HEK293T (cell line): ENCODE measurements at places on chromosomes 2 and 18.

- no peak for DNase-seq
Measured at GRCh38 chr2:26612522-26613240, 28.5 kb downstream of the CIB4 start.

GRCh38 chr18:13470516-13471197 lies 252.1 kb downstream of the LDLRAD4 start:
- DNase-seq: no peak

DNA sequence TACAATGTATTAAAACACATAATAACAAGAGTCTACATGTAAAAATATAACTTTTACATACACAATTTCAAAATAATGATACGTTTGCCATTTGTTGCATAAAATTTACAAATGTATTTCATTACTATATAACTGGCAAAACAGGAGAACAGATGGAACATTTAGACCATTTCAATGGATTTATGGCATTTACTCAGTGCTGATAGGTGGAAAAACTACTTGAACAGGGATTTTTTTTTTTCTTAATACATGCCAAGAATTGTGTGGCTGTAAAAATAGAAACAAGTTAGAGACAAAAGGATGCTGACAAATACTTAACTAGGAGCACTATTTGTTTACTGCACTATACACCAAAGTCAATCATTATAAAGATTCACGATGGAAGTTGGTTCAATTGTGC lies 266.8 kb upstream of the CCDC68 start:
- DNase-seq: no peak

DNA sequence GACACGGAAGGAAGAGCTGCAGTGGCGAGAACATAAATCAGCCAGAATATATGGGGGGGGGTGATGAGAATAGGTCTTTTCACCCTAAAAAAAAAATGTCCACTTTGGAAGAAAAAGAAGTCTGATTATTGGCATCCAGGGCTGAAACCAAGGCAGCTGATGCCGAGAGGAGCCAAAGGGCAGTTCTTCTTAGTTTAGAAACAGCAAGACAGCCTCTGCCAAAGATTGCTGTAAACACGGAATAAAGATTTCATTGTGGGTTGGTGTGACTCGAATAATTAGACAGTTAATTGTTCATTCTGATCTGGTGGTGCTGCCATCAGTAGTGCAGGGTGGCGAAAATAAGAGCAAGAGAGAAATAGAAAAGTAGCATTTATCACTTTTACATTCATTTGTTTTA lies 3.5 kb downstream of the CDH20 start:
- no peak for DNase-seq

GRCh38 chr2:10620481-10620880 lies 69.3 kb downstream of the NOL10 start:
- no peak for DNase-seq

DNA sequence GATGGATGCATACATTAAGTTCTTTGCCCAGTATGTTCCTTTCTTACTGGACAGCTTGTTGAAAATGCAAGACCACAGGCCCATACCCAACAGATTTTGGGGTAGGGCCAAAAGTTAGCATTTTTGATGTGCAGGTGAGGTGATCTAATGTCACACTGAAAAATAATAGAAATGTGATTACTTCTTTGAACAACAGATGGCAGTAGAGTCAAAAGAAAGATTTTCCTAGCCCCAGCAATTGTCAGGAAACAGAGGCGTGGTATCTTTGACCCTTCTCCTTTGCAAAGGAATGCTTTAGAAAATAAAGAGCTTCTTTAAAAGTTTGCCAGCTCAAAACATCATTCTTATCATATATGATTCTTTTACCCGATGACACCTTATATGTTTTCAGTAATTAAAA lies 343.6 kb upstream of the SYT4 start:
- DNase-seq: peak; percentile 10

DNA sequence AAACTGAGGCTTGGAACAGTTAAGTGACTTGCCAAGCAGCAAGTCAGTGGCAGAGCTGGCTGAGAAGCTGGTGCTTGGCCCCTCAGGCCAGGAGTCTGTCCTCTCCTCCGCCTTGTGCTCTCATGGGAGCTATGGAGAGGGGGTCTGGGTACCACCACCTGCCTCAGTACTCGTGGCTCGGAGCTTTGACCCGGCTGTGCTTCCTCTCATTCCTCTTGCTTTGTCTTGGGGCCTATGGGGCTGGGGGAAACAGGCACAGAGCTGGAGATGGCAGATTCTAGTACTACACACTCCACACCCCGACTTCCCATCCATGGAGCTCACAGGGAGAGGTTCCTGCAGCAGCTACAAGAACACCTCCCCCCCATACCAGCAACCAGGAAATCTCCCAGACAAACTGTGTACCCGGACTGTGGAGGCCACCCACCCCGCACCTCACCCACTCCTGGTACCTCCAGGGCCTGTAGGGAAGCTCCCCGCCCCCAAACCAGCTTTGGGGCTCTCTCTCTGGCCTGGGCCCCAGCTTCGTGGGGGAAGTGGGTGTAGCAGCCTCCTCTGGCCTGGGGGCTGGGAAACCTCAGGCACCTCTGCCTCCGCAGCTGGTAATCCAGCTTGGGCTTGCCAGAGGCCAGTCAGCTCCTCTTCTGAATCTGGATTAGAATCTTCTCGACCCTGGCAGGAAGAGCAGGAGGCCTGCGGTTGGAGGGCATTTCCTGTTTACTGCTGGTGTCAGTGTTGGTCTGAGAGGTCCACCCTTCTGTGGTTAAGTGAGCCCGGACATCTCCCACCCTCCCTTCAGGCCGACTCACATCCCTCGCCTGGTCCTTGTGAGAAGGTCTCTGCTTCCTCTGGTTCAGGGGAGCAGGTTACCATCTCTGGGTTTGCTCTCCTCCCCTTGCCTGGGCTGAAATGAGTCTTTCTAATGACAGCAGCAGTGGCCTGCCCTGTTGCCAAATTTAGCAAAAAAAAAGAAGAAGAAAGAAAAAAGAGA lies 22.3 kb upstream of the RHOB start:
- no peak for DNase-seq

GRCh38 chr2:119333360-119333759 lies 33.3 kb downstream of the C2orf76 start:
- DNase-seq: no peak

GRCh38 chr2:65228263-65228750 lies 676 bp downstream of the ACTR2 start:
- DNase-seq: peak; percentile 13

- no peak for DNase-seq
Measured at GRCh38 chr2:221263573-221263972, 308.5 kb downstream of the EPHA4 start.

GRCh38 chr18:7711495-7711894 lies 144.4 kb downstream of the PTPRM start:
- DNase-seq: no peak

GRCh38 chr18:78704971-78705461 lies 274.6 kb upstream of the SALL3 start:
- DNase-seq: no peak

DNA sequence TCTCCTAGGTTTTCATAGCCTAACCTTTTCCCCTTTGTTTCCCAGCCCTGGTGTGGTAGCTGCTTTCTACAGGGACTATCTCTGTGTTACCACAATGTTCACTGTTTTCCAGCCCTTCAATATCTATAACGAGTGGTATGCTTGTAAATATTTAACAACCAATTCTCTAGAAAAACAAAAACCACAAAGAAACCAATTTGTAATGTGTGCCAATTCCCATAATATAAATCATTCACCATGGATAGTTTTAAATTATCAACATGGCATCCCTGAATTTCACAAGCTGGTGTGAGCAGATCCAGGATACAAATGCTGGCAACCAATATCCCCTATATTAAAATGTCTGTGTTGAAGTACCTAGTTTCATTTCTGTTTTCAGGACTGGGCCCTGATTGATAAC lies 207.5 kb upstream of the FBXO11 start:
- no peak for DNase-seq

DNA sequence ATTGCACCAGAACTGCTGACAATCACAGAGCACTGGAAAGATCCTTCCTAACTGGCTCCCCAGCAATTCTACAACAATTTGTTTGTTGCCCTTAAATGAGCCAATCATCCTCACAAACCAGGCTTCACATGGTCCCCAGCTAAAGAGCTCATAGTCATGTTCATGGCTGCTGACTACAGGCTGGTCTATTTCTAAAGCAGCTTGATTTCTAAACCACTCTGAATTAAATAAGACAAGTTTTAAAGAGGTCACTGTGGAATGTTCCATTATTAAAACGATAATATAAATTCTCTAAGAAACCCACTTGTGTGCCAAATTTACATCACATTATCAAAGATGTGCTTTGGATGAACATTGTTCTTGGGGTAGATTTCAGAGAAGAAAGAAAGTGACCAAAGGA lies 110.7 kb downstream of the COPS8 start:
- no peak for DNase-seq

GRCh38 chr2:3044587-3045317 lies 332.9 kb downstream of the EIPR1 start:
- no peak for DNase-seq

- no peak for DNase-seq
Measured at GRCh38 chr2:180707884-180708205, 272.6 kb upstream of the UBE2E3 start.

- DNase-seq: no peak
Measured at GRCh38 chr2:234869164-234869563, 82.7 kb upstream of the SH3BP4 start.

- no peak for DNase-seq
Measured at GRCh38 chr2:68726608-68727367, 7.8 kb upstream of the ARHGAP25 start.

DNA sequence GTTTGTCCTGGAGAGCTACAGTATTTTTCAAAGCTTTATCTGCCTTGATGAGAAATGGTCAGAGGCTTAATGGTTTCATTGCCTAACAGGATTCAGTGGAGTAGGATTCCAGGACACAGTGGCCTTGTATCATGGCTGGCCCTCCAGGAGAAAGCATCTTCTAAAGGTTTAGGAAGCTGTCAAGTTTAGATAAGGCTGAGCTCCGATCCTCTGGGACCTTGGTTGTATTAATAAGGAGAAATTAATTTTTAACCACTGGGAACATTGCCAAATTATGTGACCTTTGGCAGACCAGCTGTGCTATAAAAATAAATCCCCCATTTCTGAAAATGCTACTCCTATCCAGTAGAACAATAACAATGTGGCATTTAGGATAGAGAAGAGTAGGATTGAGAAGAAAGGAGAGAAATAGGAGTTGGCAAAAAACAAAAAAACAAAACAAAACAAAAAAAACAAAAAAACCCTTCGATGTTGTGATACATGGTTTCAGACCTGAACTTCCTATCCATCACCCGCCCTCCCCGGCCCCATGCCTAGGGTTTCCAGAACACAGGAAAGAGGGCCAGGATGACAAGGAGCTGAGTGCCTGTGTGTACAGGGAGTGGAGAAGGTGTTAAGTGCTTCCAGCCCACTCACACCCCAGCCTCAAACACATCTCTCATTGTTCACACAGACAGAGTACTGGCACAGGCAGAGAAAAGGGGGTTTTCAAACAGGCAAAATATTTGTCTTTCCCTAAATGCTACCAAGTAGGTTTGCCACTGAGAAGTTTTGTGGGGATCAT lies 6.3 kb downstream of the NRP2 start:
- DNase-seq: no peak

GRCh38 chr2:156476850-156477206 lies 40.6 kb downstream of the GPD2 start:
- no peak for DNase-seq

- no peak for DNase-seq
Measured at GRCh38 chr2:30886080-30886479, 78.8 kb upstream of the CAPN13 start.

- DNase-seq: no peak
Measured at GRCh38 chr2:222609381-222609780, 46.5 kb downstream of the FARSB start.

GRCh38 chr2:207682557-207682956 lies 28.9 kb upstream of the CCNYL1 start:
- no peak for DNase-seq

GRCh38 chr2:56714400-56714799 lies 530.6 kb downstream of the CCDC85A start:
- DNase-seq: no peak

GRCh38 chr2:191947235-191947634 lies 100.3 kb upstream of the CAVIN2 start:
- DNase-seq: no peak

GRCh38 chr2:117603060-117603459 lies 211.4 kb upstream of the DDX18 start:
- no peak for DNase-seq

DNA sequence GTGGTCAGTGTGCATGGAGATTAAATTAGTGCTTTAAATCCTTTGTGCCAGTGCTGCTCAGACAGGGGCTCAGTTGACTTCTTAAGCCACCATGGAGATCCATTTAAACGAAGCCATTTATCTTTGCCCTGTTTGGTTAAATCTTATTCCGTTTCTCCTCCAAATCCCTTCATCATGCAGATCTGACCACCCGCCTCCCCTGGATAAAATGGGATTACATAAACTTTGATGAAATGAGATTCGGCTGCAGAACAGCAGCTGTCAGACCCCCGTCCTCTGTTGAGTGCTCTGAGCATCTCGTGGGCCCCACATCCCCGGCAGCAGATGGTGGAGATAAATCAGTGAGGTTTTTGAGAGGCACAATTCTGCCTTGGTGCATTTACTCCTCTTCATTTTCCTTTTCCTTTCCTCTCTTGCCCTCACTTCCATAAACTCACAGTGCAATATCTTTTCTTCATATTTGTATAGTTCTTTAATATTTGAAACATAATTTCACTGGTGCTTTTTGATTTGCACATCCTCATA lies 84.4 kb upstream of the TWIST2 start:
- DNase-seq: no peak

- DNase-seq: no peak
Measured at GRCh38 chr2:118942031-118942430, at the start of gene MARCO. TSS of gene MARCO (plus strand) at chr2:118942194. CDS start at chr2:118942301, 107 bp downstream.
